H4 (cell line): ENCODE measurements at places on chromosomes 12 and 14.

- no peak for DNase-seq
Measured at GRCh38 chr14:80979951-80980350, 24.5 kb downstream of the TSHR start.

- peak; percentile 41 for DNase-seq
Measured at GRCh38 chr12:64670919-64671639, 60.8 kb downstream of the RASSF3 start.

GRCh38 chr12:51951843-51952722 lies 584 bp downstream of the ACVR1B start:
- DNase-seq = no peak

DNA sequence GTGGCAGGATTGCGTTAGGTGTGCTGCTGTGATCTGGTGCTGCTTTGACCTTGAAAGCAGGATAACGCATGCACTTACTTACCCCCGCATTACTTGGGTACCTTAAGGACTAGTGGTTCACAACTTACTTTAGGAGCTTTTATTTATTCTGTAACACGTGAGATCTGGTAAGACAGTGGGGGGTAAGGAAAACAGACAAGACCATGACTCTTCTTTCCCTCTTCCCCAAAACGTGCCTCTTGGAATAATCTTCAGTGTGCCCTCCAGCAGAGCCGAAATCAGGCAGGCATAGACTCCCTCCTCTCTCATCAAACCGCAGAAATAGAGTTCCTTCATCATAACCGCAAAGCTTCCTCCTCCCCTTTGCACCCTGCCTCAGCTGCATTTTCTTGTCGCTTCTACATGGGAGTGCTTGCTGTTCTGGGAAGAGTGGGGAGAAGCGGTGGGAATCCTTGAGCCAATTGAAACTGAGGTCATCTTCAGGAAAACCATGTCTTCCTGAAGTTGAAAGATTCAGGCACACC lies 43.4 kb downstream of the RAD52 start:
- DNase-seq = no peak

DNA sequence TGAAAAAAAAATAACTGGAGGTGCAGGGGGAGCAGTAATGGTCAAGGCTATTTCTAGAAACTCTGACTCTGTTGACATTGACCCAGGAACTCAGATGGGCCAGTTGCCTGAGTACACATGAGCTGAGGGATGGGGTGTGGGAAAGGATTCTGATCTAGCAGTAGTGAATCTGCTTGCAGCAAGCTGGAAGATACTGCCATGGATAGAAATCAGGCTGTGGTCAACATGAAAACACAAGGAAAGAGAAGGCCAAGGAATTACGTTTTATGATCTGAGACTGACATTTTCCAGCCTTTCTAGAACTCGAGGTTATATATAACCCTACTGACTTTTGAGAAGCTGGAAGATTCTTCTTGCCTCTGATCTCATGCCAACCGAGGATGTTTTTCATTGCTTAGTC lies 90.0 kb downstream of the ANO6 start:
- no peak for DNase-seq

GRCh38 chr12:47779943-47780504 lies 7.0 kb downstream of the SLC48A1 start:
- no peak for DNase-seq

DNA sequence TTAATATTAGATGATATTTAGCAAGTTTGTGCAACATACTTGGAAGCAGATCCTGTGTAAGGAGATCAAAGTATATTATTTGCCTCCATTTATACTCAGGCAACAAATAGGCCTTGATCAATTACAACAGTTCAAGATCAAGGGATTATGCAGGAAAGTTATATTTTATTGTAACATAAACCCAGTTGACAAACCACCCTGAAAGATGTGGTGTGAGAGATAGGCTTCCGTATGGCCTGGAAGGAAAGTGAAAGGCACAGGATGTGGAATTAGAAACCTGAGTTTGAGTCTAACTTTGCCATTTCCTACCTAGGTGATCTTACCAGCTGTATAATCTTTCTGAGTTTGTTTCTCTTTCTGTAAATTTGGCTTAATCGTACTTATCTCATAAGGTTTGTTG lies 284.1 kb downstream of the BMP4 start:
- no peak for DNase-seq

- DNase-seq = peak; percentile 27
Measured at GRCh38 chr14:59771577-59771976, 99.0 kb downstream of the RTN1 start.

DNA sequence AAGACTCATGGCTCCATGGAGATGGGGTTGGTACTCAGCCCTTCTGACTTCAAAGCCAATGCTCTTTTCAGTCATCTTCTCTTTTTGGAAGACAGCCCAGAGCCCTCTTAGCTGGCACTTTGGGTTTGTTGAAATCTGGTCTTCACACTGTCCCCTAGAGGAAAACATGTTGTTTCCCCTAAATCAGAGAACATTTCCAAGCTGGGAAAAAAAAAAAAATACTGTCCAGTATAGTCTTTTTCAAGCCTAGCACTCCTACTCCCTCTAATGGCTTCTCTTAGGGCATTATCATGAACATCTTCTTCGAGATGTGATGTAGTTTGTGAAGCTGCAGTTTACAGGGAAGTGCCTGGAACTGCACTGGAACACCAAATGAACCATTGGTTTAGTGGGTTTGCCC lies 3.0 kb upstream of the ZC3H14 start:
- peak; percentile 50 for DNase-seq

- DNase-seq = no peak
Measured at GRCh38 chr12:18297902-18298301, 36.6 kb downstream of the PIK3C2G start.

GRCh38 chr14:102378830-102379229 lies 16.1 kb downstream of the TECPR2 start:
- no peak for DNase-seq

DNA sequence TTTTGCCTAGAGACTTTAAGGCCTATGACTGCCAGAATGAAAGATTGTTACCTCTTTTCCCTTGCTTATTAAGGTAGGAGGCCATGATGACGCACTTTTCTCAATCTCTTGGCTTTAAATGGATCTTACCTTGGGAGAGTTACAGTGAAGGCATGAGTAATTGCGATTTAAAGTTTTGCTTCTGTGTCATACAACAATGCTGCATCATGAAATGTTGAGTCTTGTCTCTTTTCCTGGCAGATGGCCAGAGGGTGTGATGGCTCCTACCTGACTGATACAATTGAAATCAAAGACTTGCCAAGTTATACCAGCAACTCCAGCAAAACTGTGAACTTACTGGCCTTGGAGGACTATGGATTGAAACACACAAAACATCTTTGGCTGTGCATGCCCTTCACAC lies 17.2 kb upstream of the LRRK2 start:
- DNase-seq = no peak

- DNase-seq = no peak
Measured at GRCh38 chr14:67690011-67690410, 5.6 kb downstream of the RDH11 start.

DNA sequence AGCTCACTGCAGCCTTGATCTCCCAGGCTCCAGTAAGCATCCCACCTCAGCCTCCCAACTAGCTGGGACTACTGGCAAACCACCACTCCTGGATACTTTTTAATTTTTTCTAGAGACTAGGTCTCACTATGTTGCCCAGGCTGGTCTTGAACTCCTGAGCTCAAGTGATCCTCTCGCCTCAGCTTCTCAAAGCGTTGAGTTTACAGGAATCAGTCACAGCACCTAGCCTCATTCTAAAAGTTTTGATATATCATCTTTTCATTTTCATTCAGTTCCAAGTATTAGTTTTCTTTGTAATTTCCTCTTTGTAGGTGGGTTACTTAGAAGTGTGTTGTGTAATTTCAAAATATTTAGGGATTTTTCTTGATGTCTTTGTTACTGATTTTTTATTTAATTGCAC lies 9.6 kb downstream of the CBX5 start:
- no peak for DNase-seq

DNA sequence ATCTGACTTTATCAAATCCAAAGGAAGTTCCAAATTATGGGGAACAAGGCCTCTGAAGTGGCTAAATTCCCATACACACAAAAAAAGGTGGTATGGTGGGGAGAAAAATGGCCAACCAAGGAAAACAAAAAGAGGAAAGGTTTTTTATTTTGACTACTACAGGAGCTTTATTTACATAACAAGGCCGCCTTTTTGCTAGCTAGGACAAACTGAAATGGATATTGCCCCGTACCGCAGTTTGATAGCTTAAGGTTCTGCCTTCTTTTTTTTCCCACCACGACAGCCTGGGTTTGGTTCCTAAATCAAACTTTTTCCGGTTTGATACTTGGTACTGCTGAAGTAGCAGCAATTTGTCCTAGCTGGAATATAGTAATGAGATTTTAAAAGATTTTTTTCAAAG lies 66.8 kb downstream of the COX16 start:
- no peak for DNase-seq

DNA sequence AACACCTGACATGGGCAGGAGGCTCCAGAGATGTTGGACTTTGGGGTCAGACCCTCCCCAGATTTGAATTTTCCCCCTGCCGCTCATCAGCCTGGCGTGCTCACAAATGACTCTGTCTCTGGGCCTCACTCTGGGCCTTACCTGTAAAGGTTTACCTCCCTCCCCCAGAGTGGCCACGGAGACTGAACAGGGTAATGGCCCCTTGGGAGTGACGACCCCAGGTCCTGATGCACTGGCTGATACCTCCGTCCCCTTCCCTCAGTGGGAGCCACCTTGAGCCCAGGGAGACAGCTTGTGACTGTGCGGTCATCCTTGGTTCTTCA lies 7.0 kb downstream of the SLC25A29 start:
- no peak for DNase-seq

- DNase-seq = peak; percentile 89
Measured at GRCh38 chr12:115710104-115710564, 567.4 kb downstream of the MED13L start.
